ENCODE measurements at places on chromosomes 2 and 18. TPM values are rescaled to one million over a fixed set of nuclear protein-coding genes. Genes with fewer than 3 reads are reported as not detected.

KATNAL2 gene
- 1.1 TPM for total RNA-seq

ASIC4 gene
- not detected for total RNA-seq

DNA sequence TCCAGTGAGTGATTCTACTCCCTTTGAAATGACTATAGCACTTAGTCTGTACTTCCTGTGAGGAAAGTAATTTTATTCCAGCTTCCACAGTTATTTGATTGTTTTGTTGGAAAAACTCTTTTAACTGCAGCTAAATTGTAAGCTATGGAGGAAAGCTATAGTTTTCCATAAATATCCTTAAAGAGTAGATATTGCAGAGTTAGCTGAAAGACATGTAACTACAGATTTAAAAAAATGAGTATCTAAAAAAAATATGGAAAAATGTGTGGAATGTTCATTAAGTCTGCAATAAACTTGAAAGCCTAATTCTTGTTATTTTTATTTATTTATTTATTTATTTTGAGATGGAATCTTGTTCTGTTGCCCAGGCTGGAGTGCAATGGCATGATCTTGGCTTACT is 56.8 kb upstream of the AQP4 start:
- no peak for DNase-seq
- H3K4me3 ChIP-seq: no peak overlapping the region
- H3K27ac ChIP-seq: no peak overlapping the region
- peaks cover 2% of the 10 kb centered on the region for H3K27me3 ChIP-seq

DNA sequence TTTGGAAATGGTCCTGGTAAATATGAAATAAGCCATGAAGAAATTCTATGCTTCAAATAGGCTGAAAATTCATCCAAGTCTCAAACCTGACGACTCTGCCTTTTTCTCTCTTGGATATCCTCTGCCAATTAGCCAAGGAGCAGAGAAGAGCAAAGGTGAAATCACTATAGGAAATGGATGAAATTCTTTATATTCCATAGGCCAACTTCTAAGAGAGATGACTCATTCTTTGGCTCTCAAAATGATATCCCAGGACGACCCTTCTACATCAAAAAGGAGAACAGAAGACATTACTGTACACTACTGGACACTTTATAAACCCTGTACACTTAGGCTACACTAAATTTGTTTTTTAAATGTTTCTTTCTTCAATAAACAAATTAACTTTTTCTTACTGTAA is 22.7 kb downstream of the PDE1A start:
- H3K27ac ChIP-seq: no peak overlapping the region
- H3K36me3 ChIP-seq: no peaks in the 10 kb centered on the region
- H3K4me1 ChIP-seq: no peaks in the 10 kb centered on the region
- no peak for DNase-seq

- no peaks in the 10 kb centered on the region for H3K27me3 ChIP-seq
- DNase-seq: no peak
- no peak overlapping the region for H3K4me3 ChIP-seq
- H3K36me3 ChIP-seq: no peaks in the 10 kb centered on the region
Observed at GRCh38 chr2:5250482-5250881, 441.7 kb upstream of the SOX11 start.

GRCh38 chr2:109265369-109265768 is 136.4 kb downstream of the SH3RF3 start:
- no peak overlapping the region for H3K4me3 ChIP-seq
- H3K27me3 ChIP-seq: no peaks in the 10 kb centered on the region
- H3K4me1 ChIP-seq: no peaks in the 10 kb centered on the region
- no peak overlapping the region for H3K27ac ChIP-seq

GRCh38 chr2:216688731-216689340 is 6.5 kb downstream of the IGFBP5 start:
- peaks cover 23% of the 10 kb centered on the region for H3K4me1 ChIP-seq
- no peaks in the 10 kb centered on the region for H3K36me3 ChIP-seq
- no peak overlapping the region for H3K27ac ChIP-seq

GRCh38 chr2:190627448-190628412 is 21.2 kb upstream of the NAB1 start:
- H3K4me3 ChIP-seq: peak overlapping the region; percentile 72
- H3K27me3 ChIP-seq: peaks cover 5% of the 10 kb centered on the region
- peak; percentile 38 for DNase-seq
- peak overlapping the region; percentile 56 for H3K27ac ChIP-seq

GRCh38 chr2:239005586-239005985 is 157.7 kb downstream of the TWIST2 start:
- DNase-seq: no peak
- no peaks in the 10 kb centered on the region for H3K36me3 ChIP-seq
- no peak overlapping the region for H3K4me3 ChIP-seq
- peaks cover 29% of the 10 kb centered on the region for H3K27me3 ChIP-seq

DNA sequence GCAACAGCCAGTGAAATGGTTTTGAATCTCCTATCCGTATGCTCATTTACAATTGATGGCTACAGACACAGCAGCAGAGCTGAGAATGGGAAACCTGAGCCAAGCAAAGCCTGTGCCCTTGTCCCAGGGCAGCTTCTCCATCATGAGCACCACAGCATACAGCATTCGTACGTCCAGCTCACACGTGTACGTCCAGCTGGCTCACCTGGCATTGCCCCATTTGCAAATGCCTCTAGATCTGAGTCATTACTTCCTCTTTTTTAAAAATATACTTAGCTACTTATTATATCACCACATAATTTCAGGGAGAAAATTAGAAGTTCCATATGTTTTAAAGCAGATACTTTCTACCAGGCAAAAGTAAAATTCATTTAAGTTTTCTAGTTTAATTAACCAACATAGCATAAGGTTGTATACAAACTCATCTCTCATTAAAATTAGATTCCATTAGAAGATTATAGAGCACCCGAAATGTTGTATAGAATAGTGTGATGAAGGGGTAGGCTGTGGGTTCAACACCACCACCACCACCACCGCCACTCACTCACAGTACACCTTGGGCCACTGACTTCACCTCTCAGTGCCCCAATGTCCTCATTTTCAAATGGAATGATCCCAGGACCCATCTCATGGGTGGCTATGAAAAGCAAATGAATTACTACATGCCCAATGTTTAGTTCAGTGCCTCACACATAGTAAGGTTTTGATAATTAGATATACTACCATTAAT is 31.4 kb upstream of the TMEM177 start:
- H3K4me3 ChIP-seq: no peak overlapping the region
- no peak overlapping the region for H3K27ac ChIP-seq
- no peaks in the 10 kb centered on the region for H3K36me3 ChIP-seq
- no peaks in the 10 kb centered on the region for H3K4me1 ChIP-seq
- peaks cover 8% of the 10 kb centered on the region for H3K27me3 ChIP-seq
- DNase-seq: no peak

DNA sequence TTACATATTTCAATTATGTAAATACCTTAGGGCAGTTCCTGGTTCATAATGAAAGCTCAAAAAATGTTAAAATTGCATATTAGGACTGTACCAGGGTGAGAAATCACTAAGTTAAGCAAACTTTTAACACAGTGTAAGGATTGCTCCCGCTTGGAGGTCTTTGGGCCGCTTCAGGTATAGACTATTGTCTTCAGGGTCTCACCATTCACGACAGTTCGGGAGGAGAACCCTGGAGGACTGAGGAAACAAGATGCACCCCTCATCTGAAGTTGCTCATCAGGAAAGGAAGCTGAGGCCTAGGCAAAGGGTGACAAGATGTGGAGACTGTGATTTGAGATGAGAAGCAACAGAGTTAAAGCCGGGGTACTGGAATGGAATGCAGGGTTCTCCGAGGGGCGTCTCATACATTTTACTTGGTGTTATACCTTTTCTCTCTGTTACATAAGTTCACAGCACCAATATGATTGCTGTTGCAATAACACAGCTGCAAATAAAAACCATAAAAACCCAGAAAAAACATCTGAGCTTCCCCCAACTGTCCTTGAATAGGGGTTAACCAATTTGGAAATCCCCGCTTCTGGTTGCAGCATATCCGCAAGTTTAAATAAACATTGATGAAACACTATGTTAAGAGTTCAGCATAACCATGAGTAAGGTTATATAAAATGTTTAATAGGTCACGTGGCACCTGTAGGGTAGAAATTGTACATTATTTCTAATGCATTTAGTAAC is 40.1 kb downstream of the FBXO48 start:
- peaks cover 4% of the 10 kb centered on the region for H3K4me1 ChIP-seq
- H3K4me3 ChIP-seq: no peak overlapping the region
- peaks cover under 1% of the 10 kb centered on the region for H3K27me3 ChIP-seq
- no peaks in the 10 kb centered on the region for H3K36me3 ChIP-seq

GRCh38 chr18:51168026-51168742 is 29.3 kb downstream of the MEX3C start:
- peaks cover 54% of the 10 kb centered on the region for H3K4me1 ChIP-seq
- H3K27me3 ChIP-seq: no peaks in the 10 kb centered on the region
- DNase-seq: no peak
- H3K27ac ChIP-seq: peak overlapping the region; percentile 92
- peaks cover 5% of the 10 kb centered on the region for H3K36me3 ChIP-seq

DNA sequence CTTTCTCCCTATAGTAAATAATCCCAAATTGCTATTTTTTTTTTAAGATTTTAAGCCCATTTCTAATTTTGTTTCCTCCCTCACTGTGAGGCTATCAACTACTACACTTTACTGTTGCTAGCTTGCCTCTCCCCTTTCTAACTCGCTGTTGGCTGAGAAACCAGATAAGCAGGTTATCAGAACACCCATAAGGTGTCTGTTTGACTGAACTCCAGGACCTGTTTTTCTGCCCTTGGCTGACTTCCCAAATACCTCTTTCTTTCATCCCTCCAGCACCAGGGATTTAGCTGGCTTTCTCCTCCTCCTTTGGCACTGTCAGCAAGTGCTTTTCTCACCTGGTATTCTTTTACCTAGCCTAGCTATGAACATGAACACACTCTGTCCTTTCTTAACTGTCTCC is 11.1 kb downstream of the TRAK2 start:
- DNase-seq: no peak
- no peaks in the 10 kb centered on the region for H3K27me3 ChIP-seq
- H3K27ac ChIP-seq: no peak overlapping the region
- H3K36me3 ChIP-seq: peaks cover 6% of the 10 kb centered on the region
- H3K4me1 ChIP-seq: peaks cover 19% of the 10 kb centered on the region
- H3K4me3 ChIP-seq: no peak overlapping the region
